ENCODE measurements at places on chromosomes 12 and 14.
A peak's percentile ranks its signal among the peaks of the same experiment; 100 is the strongest.

DNA sequence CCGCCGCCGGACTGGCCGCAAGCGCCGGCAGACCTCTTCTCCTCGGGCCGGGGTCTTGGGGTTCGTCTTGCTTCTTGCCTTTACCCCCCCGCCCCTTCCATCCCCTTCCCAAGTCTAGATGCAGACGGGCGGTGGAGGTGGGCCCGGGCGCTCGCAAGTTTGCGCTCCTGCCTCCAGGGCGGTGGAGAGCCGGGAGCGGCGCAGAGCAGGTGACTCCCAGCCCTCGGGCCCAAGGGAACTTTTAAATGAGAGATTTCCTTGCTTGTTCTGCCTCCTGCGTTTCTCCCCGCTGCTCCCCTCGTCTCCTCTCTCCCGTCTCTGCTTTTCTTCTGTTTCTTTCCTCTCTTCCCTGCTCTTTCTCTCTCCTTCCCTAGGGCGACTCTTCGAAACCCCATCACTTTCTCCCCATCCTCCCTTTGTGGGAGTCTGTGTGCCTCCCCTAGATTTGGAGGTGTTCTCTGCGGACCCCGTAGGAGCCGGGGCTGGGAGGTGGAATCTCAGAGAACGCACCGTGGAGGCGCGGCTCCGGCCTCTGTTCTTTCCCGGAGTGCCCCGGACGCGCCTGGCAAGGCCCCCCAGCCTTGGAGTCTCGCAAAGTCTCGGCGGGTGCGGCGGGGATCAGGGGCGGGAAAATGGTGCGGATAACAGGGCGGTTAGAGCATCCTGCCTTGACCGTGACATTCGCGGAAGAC lies 114.7 kb upstream of the MYL2 start:
- H3K36me3 ChIP-seq: no peaks in the 10 kb centered on the region
- peaks cover 5% of the 10 kb centered on the region for H3K27me3 ChIP-seq
- H3K27ac ChIP-seq: no peak overlapping the region
- peaks cover 3% of the 10 kb centered on the region for H3K4me1 ChIP-seq

- peaks cover 51% of the 10 kb centered on the region for H3K4me1 ChIP-seq
- H3K27me3 ChIP-seq: no peaks in the 10 kb centered on the region
- DNase-seq: no peak
- peak overlapping the region; percentile 89 for H3K27ac ChIP-seq
Observed at GRCh38 chr14:68250927-68251768, 431.6 kb downstream of the RAD51B start.

DNA sequence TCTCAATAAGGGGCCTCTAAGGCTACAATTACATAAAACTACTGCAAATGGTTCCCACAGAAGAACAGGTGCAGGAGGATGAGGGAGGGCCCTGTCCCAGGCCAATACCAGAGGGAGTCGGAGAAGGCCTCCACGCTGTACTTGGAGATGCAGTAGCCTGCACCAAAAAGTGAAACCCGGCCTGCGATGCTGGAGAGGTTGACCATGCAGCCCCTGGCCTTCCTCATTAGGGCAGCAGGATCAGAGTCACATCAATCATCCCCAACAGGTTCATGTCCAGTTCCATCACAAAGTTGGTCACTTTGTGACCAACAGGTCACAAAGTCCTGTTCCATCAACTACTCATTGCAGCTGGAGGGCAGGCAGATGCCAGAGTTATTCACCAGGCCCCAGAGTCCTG lies 23.0 kb downstream of the ZBTB39 start:
- H3K36me3 ChIP-seq: no peaks in the 10 kb centered on the region
- H3K27ac ChIP-seq: no peak overlapping the region
- H3K27me3 ChIP-seq: no peaks in the 10 kb centered on the region
- H3K4me3 ChIP-seq: no peak overlapping the region
- no peak for DNase-seq

DNA sequence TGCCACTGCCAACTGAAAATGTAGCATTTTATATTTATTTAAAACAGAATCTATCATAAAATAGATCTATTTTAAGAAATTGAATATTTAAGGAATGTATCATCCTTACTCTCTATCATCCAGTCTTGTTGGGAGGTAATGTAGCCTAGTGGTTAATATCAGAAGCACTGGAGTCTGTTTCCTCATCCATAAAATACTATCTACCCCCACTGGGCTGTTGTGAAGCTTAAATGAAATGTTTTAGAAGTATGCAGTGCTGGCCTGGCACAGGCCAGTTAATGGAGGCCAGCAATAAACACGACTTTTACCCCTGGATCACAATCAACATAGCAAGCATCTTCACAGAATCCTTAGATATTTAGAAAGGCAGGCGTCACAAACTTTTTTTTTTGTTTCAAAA lies 188.0 kb downstream of the CAND1 start:
- H3K27ac ChIP-seq: peak overlapping the region; percentile 32
- no peak overlapping the region for H3K4me3 ChIP-seq
- H3K36me3 ChIP-seq: no peaks in the 10 kb centered on the region
- peaks cover 28% of the 10 kb centered on the region for H3K4me1 ChIP-seq

- H3K4me1 ChIP-seq: no peaks in the 10 kb centered on the region
- DNase-seq: no peak
- no peak overlapping the region for H3K27ac ChIP-seq
- no peaks in the 10 kb centered on the region for H3K36me3 ChIP-seq
Observed at GRCh38 chr12:31020385-31021166, 53.1 kb upstream of the DDX11 start.

DNA sequence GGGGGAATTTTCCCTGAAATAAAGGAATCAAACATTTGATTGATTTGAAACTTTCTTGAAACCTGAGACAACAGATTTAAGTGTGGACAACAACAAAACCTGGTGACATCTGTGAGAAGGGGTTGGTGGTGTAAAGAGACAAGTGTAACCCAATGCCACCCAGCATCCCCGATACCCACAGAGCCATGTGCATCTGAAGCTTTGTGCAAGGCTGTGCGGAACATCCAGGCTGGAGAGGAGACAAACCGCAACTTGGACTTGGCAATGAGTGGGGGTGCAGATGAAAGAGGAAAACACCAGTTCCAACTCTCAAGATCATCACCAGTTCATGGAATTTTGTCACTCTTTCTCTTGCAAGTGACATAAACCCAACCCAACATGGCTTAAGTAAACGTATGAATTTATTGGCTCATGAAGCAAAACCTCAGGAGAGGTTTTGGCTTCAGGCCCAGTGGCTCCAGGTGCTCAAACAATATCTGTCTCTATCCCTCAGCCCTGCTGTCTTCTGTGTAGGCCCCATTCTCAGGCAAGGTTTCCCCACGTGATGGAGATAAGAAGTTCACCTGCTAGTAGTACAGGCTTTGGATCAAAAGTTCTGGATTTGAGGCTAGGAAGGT lies 55.2 kb upstream of the NTF3 start:
- H3K4me3 ChIP-seq: no peak overlapping the region
- no peak for DNase-seq
- peaks cover 12% of the 10 kb centered on the region for H3K4me1 ChIP-seq
- no peaks in the 10 kb centered on the region for H3K36me3 ChIP-seq
- no peak overlapping the region for H3K27ac ChIP-seq

DNA sequence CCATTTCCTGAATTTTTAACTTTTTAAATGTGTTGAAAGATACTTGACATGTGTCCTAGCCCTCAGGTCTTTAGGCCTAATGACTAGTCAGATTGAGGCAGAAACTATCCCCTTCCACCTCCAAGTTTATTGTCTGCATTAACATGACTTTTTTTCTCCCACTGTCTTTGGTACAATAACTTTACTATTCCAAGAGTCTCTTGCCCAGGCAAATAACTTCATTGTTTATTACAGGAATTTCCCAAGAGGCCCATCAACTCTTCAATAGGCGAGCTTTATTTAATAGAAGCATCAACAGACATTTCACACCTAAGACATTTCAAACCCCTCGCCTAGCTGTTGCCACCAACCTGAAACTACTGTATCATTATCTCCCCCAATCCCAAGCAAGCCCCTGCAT lies 10.7 kb downstream of the NFKBIA start:
- H3K4me3 ChIP-seq: no peak overlapping the region
- peaks cover 4% of the 10 kb centered on the region for H3K4me1 ChIP-seq
- no peaks in the 10 kb centered on the region for H3K36me3 ChIP-seq
